ENCODE measurements at places on chromosomes 7 and 10. TPM values are rescaled to one million over a fixed set of nuclear protein-coding genes. Genes with fewer than 3 reads are reported as not detected.

DNA sequence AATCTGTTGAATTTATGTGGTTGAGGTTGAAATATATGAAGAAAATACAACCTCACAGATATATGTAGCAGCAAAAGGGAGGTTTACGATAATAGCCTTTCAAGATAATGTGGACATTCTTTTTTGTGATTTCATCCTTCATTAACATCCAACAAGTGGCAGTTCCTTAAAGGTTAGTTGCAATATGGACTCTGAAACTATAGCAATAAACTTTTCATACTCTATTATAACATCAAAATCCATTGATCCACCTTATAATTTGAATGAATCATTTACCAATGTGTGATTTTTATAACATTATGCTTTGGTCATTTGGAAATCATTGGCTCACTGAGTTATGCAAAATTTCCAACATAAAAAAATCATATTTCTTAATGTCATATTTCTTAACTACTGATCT lies 200.8 kb upstream of the CSTF2T start:
- no peak overlapping the region for H3K4me3 ChIP-seq
- no peaks in the 10 kb centered on the region for H3K36me3 ChIP-seq
- H3K27ac ChIP-seq: no peak overlapping the region
- H3K27me3 ChIP-seq: peaks cover 5% of the 10 kb centered on the region
- H3K4me1 ChIP-seq: no peaks in the 10 kb centered on the region

GRCh38 chr10:61688551-61689308 lies 26.0 kb downstream of the CABCOCO1 start:
- no peaks in the 10 kb centered on the region for H3K36me3 ChIP-seq
- no peaks in the 10 kb centered on the region for H3K4me1 ChIP-seq
- no peak for DNase-seq
- H3K4me3 ChIP-seq: no peak overlapping the region
- peaks cover 4% of the 10 kb centered on the region for H3K27me3 ChIP-seq
- H3K27ac ChIP-seq: no peak overlapping the region

- H3K27me3 ChIP-seq: peaks cover 2% of the 10 kb centered on the region
- no peak for DNase-seq
- no peak overlapping the region for H3K4me3 ChIP-seq
- no peaks in the 10 kb centered on the region for H3K4me1 ChIP-seq
- H3K36me3 ChIP-seq: no peaks in the 10 kb centered on the region
These were observed 134.4 kb downstream of the ABCA13 start for GRCh38 chr7:48305661-48306060.

GRCh38 chr10:65419629-65420028 lies 1506.2 kb upstream of the LRRTM3 start:
- H3K27me3 ChIP-seq: no peaks in the 10 kb centered on the region
- H3K4me1 ChIP-seq: no peaks in the 10 kb centered on the region
- DNase-seq: no peak
- H3K36me3 ChIP-seq: no peaks in the 10 kb centered on the region
- no peak overlapping the region for H3K4me3 ChIP-seq

DNA sequence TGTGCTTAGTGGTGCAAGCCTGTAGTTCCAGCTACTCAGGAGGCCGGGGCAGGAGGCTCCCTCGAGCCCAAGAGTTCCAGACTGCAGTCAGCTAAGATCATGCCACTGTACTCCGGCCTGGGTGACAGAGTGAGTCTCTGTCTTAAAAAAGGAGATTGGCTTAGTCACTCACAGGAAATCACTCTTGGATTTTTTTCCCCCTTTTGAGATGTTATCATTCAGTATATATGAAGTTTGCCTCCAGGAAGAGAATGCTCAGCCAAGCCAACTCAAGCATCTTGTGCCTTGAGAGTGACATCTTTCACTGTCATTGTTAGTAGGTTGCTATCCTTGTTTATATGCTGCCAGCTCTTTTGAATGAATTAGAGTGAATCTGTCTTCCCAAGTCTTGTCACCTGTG lies 28.0 kb downstream of the NIPSNAP2 start:
- peak overlapping the region; percentile 61 for H3K27ac ChIP-seq
- H3K4me1 ChIP-seq: no peaks in the 10 kb centered on the region
- H3K27me3 ChIP-seq: no peaks in the 10 kb centered on the region
- peaks cover 29% of the 10 kb centered on the region for H3K36me3 ChIP-seq
- no peak overlapping the region for H3K4me3 ChIP-seq
- no peak for DNase-seq

GRCh38 chr10:132974249-132974796 lies 32.0 kb upstream of the CFAP46 start:
- H3K27me3 ChIP-seq: peaks cover 10% of the 10 kb centered on the region
- DNase-seq: no peak
- no peak overlapping the region for H3K27ac ChIP-seq
- H3K4me1 ChIP-seq: no peaks in the 10 kb centered on the region
- no peak overlapping the region for H3K4me3 ChIP-seq
- H3K36me3 ChIP-seq: no peaks in the 10 kb centered on the region

DNA sequence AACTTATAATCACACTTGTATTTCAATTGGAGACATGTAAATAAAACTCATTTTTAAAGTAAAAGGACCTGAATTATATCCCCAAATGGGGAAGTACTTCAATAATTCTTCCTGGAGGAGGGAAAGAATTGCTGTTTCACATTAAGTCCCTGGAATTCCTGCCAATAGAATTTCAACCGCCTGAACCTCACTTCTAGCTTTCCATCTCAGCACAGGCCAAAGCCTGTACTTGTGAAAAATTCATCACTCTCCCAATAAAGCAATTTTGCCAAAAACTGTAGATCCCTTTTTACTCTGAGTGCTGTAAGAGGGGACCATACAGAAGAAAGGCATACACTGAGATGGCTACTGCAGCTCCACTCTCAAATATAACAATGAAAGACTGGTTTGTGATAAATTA lies 54.8 kb downstream of the CADPS2 start:
- H3K36me3 ChIP-seq: no peaks in the 10 kb centered on the region
- no peak for DNase-seq
- H3K4me1 ChIP-seq: no peaks in the 10 kb centered on the region
- no peak overlapping the region for H3K4me3 ChIP-seq

- H3K4me1 ChIP-seq: peaks cover 28% of the 10 kb centered on the region
- no peak for DNase-seq
- H3K4me3 ChIP-seq: no peak overlapping the region
- H3K27ac ChIP-seq: no peak overlapping the region
These were observed 200.0 kb downstream of the ZMYND11 start for GRCh38 chr10:335151-335800.

DNA sequence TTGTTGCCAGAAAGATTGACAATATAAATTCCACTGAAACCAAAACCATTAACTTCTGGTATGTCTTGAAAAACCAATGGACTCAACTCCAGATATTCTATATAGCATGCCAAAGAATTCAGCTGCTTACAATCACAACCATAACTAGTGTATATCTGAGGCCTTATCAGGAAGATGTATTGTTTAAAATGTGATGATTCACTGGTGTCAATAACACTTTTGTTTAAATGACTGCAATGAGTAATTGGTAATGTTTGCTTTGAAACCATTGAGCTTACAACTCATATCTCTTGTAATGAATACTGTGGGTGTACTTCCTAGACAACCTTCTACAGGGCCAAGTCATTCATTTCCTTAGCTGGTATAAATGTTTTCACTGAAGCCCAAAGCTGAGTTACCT lies 727.9 kb upstream of the KCND2 start:
- no peaks in the 10 kb centered on the region for H3K4me1 ChIP-seq
- H3K27me3 ChIP-seq: no peaks in the 10 kb centered on the region
- H3K36me3 ChIP-seq: no peaks in the 10 kb centered on the region

- peaks cover 2% of the 10 kb centered on the region for H3K27me3 ChIP-seq
- H3K27ac ChIP-seq: no peak overlapping the region
- H3K36me3 ChIP-seq: no peaks in the 10 kb centered on the region
- no peak for DNase-seq
These were observed 700.7 kb downstream of the PHTF2 start for GRCh38 chr7:78499283-78499682.

The TUBB8 gene
- total RNA-seq: not detected

The LDB3 gene
- total RNA-seq: 0.05 TPM

The PDE6C gene
- not detected for total RNA-seq

The OR2A12 gene
- total RNA-seq: not detected

The CLEC5A gene
- not detected for total RNA-seq

The TRIM56 gene
- total RNA-seq: 35.3 TPM

The FAS gene
- total RNA-seq: 34.9 TPM
